Thyroid gland (tissue), 4 donors: ENCODE measurements at places on chromosomes 4 and X. TPM values are rescaled to one million over a fixed set of nuclear protein-coding genes. Genes with fewer than 3 reads are reported as not detected.

DNA sequence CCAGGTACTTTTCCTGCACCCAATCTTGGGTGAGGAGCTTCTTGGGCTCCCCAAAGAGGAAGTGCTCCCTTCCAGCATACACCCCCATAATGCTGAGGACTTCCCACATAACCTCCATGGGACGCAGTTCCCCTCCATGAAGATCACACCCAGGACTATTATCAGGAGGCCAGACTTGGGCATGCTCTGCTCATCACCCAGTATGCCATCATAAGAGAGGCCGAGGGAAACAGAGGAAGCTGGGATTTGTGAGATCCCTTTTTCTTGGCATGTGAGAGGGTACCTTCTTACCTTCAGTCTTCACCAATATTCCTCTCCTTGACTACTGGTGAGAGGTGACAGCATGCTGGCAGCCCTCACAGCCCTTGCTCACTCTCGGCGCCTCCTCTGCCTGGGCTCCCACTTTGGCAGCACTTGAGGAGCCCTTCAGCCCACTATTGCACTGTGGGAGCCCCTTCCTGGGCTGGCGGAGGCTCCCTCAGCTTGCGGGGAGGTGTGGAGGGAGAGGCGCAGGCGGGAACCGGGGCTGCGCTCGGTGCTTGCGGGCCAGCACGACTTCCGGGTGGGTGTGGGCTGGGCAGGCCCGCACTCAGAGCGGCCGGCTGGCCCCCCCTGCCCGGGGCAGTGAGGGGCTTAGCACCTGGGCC is 15.7 kb upstream of the HSFX1 start:
- no peak for DNase-seq
- H3K36me3 ChIP-seq, result no peaks in the 10 kb centered on the region
- H3K4me3 ChIP-seq, result no peak overlapping the region
- H3K27ac ChIP-seq, result no peak overlapping the region
- no peaks in the 10 kb centered on the region for H3K4me1 ChIP-seq

DNA sequence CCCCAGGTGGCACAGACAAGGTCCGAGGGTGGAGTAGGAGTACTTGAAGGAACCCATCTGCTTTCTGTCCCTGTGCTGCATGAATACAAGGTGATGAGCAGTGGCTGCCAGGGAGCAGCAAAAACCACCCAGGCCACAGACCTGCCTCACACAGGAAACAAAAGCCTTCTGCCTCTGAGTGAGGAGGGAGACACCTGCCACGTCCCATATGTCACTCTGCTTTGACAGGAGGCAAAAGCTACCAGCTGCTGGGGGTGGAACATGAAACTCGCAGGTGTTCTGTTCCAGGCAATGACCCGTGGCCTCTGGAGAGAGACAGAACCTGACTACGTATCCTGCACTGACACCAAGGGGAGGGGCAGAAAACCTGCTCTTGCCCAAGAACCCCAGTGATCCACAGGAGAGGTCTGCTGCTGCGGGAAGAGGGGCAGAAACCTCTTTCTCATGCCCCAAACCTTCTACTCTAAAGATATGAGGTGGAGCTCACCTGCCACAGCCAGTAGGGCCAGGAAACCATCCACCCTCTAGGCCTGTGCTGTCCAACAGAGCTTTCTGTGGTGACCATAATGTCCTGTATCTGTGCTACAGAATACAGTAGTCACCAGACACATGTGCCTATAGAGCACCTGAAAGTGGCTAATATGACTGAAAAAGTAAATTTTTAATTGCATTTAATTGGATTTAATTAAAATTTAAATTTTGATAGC is 172.9 kb downstream of the PRDM5 start:
- no peak overlapping the region for H3K4me3 ChIP-seq
- no peaks in the 10 kb centered on the region for H3K4me1 ChIP-seq
- H3K27ac ChIP-seq, result no peak overlapping the region
- no peaks in the 10 kb centered on the region for H3K27me3 ChIP-seq
- DNase-seq, result no peak
- no peaks in the 10 kb centered on the region for H3K36me3 ChIP-seq

DNA sequence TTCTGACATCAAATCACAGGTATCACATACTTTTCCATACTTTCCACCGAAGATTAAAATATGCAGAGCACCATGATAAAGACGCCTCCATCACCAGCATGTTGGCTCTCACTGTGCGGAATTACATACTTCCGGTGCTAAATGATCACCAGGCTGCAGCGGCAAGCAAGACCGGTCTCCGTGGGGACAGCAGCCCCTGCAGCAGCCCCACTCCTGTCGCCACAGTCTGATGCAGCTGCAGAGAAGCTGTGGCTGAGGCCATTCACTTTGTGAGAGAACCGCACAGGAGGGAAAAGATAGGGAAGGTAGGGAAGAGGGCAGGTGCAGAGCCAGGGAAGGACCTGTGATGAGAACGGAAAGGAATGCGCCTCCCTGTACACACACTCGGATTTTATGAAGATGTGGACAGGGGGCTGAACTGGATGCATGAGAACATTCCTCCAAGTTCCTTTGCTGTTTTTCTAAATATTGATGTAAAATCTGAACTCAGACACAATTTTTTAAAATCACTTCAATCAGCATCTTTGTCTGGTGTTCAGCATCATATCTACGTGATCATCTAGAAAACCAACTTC is 38.3 kb downstream of the AFAP1 start:
- no peak overlapping the region for H3K4me3 ChIP-seq
- H3K27me3 ChIP-seq, result no peaks in the 10 kb centered on the region
- no peak for DNase-seq
- no peak overlapping the region for H3K27ac ChIP-seq
- H3K36me3 ChIP-seq, result no peaks in the 10 kb centered on the region

STS gene
- total RNA-seq, result 6.1 TPM

- no peaks in the 10 kb centered on the region for H3K4me1 ChIP-seq
- no peak for DNase-seq
- no peaks in the 10 kb centered on the region for H3K36me3 ChIP-seq
- H3K27ac ChIP-seq, result no peak overlapping the region
- H3K27me3 ChIP-seq, result no peaks in the 10 kb centered on the region
Measured at GRCh38 chrX:134460862-134461220, 876 bp downstream of the HPRT1 start.

TBX22 gene
- 24.3 TPM for total RNA-seq

ODAPH gene
- total RNA-seq, result 0.29 TPM

- no peak overlapping the region for H3K27ac ChIP-seq
- no peaks in the 10 kb centered on the region for H3K27me3 ChIP-seq
- no peaks in the 10 kb centered on the region for H3K36me3 ChIP-seq
- no peaks in the 10 kb centered on the region for H3K4me1 ChIP-seq
- DNase-seq, result no peak
Measured at GRCh38 chrX:123447506-123447905, 263.4 kb downstream of the GRIA3 start.

- H3K4me3 ChIP-seq, result no peak overlapping the region
- no peaks in the 10 kb centered on the region for H3K27me3 ChIP-seq
- no peak overlapping the region for H3K27ac ChIP-seq
- H3K4me1 ChIP-seq, result no peaks in the 10 kb centered on the region
- H3K36me3 ChIP-seq, result no peaks in the 10 kb centered on the region
Measured at GRCh38 chr4:92045718-92046117, 258.0 kb upstream of the GRID2 start.
